ENCODE measurements at places on chromosomes 1 and 21.

DNA sequence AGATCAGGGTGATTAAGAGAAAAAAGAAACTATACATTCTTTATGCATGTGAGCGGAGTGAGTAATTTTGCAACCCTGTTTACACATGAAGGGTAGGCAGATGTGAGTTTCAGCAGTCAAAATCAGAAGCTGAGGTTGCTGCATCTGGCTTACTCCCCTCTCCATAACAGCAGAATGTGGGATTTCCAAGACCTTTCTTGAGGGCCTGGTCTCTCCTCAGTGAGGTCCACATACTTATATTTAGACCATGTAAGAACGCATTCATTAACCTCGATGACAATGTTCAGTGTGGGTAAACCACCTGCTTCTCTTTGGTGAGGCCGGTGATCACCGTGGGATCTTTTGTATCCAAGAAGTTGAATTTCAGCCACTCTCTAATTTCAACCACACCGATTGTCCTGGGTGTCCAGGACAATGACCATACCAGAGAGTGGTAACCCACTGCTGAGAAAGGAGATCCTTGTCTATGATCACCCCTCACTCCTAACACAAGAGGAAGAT, 18.7 kb upstream of the RAP1A start:
- no peak for DNase-seq

DNA sequence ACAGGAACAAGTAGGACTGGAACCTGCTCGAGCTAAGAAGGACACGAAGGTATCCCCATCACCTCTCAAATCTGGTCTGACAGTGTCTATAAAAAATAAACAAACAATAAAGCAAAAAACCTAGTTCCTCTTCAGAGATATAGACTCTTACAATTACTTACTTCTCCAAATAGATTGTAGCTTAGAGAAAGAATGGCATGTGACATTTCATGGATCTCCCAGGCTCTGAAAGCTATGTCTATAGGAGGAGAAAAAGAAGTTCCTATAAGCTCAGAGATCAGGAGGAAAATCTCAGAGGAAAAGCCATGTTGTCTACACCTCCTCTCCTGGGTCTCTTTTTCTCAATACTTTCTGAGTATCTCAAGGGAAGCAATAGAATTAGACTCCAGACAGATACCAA, 12.3 kb upstream of the OR10J5 start:
- DNase-seq: no peak

GRCh38 chr1:75503221-75503974, 107.5 kb downstream of the SLC44A5 start:
- DNase-seq: no peak

DNA sequence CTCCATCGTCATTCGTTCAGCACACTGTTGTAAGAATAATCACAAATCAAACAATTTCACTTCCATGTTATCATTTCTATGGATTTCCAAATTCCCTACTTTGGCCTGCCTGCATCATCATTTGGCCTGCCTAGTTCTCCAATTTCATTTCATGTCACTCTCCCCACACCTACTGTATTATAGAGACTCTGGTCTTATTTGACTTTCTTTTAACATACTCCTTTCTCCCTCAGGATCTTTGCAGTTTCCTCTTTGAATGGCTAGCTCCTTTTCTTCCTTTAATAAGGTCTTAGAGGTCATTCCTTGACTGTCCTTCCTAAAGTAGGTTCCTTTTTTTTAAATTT, 36.3 kb upstream of the PODN start:
- DNase-seq: no peak

- no peak for DNase-seq
Measured at GRCh38 chr1:167808690-167809089, 86.9 kb downstream of the MPZL1 start.

- DNase-seq: no peak
Measured at GRCh38 chr1:157112186-157112867, 12.7 kb upstream of the ETV3L start.

- no peak for DNase-seq
Measured at GRCh38 chr1:118298397-118298796, 113.4 kb upstream of the SPAG17 start.

GRCh38 chr1:222786121-222786520, 28.7 kb upstream of the DISP1 start:
- DNase-seq: no peak

- peak; percentile 41 for DNase-seq
Measured at GRCh38 chr1:225318706-225319575, 108.9 kb downstream of the LBR start.

DNA sequence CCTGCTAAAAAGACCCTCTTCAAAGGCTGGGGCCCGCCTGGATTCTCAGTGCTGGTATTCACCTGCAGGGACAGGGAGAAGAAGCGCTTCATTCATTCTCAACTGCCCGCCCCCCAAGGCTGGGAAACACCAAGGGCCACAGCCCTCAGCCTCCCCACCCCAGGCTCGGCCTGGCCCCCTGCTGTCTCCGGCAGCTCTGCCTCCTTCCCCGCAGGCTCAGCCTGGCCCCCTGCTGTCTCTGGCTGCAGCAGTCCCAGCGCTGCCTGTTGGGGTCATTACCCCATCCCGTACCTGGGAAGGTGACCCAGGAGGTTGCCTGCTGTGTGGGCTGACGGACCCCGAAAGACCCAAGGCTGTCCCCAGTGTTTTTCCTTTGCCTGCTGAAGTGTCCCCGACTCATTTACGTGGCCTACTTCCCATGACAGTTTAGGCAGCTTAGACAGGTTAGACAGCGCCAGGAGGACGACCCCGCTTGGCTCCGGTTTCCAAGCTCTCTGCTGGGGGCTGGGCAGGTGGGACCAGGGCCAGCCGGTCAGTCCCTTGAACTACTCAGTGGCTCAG, 22.9 kb upstream of the CLSTN1 start:
- DNase-seq: no peak

DNA sequence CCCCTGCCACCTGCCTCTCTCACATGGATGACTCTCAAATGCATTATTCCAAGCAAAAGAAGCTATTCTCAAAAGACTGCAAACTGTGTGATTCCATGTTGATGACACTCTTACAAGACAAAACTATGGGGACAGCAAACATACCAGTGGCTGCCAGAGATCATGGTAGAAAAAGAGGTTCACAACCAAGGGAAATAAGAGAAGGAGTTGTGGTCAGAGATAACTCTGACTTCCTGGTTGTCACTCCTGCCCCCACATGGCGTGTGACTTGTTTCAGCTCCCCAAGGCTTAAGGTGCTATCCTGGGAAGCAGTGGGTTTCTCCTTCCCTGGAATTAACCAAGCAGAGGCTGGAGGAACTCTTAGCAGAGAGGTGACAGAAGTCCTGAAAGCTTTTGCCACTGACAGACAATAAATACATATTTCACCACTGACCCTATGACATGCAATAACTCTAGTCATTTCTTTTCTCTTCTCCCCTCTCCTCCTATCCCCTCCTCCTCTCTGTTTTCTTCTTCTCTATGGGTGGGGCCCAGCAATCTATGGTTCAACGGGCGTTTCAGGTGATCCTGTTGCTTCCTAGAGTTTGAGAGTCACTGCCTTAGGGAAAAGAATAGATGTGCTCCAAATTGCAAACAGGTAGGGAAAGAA, 185.1 kb downstream of the FCRL5 start:
- DNase-seq: no peak

- peak; percentile 70 for DNase-seq
Measured at GRCh38 chr1:160219062-160219929, 14.1 kb downstream of the PEA15 start.

DNA sequence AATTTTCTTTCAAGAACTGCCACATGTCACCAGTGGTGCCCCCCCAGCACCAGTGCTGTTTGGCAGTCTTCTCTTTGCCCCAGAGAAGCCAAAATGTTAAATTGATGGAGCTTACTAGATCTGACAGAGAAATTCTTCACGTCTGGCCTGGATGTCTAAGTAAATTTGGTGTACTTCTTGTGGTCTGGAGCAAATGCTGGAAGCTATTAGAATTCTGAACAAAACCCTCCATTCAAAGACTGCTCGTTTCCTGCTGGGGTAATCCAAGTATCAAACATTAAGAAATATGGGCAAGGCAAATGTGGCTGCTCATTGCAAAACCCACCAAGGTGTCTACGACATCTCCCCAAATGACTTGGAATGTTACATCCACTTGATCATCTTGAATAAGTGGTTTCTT, 92.3 kb downstream of the ROR1 start:
- no peak for DNase-seq

GRCh38 chr1:244861683-244862082, 2.7 kb downstream of the HNRNPU start:
- peak; percentile 17 for DNase-seq

DNA sequence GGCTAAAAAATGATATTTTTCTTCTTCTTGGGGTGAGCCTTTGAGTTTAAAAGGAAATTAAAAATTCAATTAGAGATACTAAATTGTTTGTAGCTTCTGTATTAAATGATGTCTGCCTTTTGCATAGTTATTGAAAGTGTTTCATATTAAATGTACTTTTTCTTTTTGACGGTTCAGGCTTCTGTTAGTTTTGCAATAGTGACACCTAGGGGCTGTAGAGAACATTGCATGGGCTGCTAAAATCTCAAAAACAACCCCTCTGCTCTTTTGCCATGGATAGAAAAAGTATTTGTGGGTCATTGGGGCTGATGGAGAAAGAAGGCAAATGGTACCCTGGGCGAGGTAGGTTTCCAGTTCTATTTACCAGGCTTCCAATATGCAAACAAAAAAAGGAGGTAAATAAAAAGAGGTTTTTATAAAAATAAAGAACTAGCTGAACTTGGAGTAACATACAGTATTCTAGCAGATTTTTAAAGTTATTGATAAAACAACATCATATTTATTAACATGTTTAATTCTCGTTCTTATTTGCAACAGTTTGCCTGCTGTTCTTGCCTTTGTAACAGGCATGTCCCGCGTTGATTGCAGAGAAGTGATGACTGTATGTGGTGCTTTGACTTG, 115.4 kb upstream of the HOOK1 start:
- peak; percentile 43 for DNase-seq

- DNase-seq: no peak
Measured at GRCh38 chr1:60924964-60925798, 157.2 kb upstream of the NFIA start.

- no peak for DNase-seq
Measured at GRCh38 chr1:45867697-45868348, 64.4 kb downstream of the MAST2 start.

DNA sequence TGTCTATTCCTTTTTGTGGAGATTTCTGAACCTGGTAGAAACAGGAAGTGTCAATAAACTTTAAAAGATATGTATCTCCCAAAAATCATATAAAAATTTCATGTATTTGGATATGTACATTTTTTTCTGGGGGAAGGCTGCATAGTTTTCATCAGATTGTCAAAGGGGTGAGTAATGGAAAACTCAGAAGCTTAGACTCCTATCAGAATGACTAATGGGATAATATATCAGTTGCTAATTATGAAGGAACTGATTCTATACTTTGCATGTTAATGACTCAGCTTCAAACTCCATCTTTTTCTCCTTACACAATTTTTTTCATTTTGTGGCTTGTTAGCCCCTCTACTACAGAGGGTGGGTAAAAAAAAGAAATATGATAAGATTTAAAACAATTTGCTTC, 55.9 kb downstream of the GON4L start:
- peak; percentile 78 for DNase-seq

DNA sequence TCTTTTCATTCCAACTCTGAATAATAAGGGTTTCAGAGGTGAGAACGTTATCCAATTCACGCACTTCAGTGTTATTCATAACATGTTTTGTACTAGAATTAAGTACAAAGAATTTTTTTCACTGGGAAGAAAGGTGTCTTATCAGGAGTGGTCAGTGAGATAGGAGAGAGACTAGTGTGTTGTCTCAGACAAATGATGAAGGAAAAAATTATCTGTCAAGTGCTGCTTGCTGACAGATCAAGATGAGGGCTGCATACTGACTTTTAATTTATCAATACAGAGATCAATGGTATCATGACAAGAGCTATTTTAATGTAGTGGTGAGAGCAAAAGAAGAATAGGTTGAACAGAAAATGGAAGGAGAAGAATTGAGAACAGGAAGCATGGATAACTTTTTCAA, 402.4 kb downstream of the KCNT2 start:
- DNase-seq: no peak

DNA sequence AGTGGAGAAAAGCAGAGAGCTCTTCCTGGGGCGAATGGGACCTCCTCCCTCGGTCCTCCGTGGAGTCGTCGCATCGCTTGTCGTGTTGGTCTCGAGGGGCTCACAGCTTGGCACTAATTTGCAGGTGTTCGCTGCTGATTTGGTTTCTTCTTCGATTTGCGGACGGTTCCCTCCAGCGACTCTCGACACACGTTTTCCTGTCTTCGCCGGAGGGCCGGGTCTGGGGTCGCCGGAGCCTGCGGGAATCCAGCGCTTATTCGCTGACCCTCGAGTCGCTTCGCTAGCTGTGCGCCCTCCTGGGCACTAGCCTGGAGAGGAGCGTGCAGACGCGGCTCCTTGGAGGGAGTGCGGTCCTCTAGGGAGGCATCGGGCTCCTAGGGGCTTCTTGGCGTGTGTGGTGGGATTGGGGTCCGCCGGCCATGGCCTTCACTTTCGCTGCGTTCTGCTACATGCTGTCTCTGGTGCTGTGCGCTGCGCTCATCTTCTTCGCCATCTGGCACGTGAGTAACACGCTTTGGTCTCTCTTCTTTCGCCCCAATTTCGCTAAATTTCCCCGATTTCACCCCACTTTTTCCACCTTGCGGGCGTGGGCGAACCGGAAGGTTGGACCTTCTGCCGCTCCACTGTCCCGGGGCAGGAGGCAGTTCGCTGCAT, 766 bp downstream of the CNIH3 start:
- DNase-seq: no peak

DNA sequence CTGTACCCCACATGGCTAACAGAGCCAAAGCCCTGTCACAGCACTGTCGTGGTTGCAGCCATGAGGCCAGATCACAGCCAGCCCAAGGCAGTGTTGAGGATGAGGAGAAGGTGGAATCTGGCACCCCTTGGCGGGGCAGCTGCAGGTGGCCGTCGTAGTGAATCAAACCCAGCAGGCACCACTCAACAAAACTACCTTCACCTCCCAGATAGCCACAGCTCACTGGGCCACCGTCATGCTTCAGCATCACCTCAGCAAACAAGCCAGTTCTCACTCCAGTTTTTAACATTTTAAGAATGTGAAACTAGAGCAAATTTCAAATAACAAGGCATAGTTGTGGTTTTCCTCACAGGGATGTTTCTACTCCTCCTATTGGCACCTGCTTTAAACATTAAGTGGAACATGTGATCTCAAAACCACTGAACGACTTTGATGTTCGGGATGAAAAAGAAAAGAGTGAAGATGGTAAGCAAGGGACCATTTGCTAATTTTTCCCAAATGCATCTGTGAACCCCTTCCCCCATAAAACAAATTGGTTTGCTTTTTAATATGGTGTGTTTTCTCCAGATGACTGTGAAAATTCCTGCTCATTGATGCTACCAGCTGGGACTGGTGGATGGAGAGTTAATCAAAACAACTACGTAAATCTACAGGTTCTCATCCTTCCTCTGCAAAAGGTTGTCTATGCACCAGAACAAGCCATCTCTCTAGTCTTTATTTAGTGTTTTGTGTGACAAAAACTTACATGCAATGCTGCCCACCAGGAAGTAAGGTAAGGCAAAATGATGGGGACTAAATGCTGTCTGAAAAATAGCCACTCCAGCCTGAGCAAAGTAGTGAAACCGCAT, 45.5 kb downstream of the TOR1AIP2 start:
- peak; percentile 53 for DNase-seq
